Stimulated activated CD8-positive, alpha-beta memory T cell treated with anti-CD3 and anti-CD28 coated beads, Interleukin-2, amount 100 ng/mL, for 1 hour (primary cell): ENCODE measurements at places on chromosomes 1 and 21.

DNA sequence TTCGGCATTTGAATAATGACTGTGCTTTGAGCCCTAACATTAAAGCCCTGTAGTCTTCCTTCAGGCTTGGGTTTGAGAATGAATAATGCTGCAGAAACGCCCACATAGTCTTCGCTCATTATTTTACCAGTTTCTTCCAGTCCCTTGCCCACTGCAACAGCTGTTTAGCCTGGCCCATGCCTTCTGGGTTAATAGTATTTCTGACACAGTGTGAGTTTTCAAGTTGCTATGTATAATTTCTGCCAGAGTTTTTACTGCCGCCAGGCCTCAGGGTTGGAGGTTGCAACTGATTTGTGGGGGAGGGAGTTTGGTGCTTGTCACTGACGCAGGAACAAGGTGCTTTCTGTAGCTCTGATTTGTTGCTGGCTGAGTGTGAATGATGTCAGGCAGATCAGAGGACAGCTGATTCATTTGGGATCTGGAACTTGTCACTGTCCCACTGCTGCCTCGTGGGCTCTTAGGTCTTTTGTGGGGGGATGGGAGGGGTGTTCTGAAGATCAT, 109.8 kb downstream of the MAST2 start:
- DNase-seq = no peak

GRCh38 chr1:29802181-29803068, 566.1 kb downstream of the PTPRU start:
- no peak for DNase-seq

DNA sequence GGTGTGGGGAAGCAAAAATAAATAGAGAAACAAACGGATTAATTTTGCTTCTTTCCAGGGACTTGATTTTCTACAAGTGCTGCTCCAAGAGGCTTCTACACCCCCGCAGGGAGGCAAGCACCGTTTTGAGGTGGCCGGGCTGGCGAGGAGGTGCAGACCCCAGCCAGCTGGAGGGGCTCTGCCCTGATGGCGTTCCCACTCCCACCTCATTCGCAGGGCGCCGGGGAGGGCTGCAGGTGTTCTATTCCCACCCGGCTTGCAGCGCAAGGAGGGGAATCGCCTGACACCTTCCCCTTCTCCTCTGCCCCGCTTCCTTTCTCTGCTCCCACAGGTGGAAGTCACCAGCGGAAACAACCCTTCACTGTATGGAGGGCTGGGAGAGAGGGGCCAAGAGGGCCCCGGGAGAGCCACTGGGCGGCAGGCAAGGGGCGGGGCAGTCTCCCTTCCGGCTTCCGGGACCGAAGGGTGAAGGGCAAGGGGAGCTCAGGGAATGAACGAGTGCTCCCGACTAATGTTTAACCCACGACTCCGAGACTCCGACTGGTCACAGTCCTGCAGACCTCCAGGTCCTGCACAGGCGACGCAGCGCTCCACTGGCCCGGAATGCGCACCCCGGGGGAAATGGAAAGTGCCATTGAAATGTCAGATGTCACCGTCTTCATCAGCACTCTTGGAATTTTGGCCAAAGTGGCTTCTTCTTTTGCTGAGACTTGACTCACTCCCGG, 29.1 kb downstream of the TEX35 start:
- no peak for DNase-seq

DNA sequence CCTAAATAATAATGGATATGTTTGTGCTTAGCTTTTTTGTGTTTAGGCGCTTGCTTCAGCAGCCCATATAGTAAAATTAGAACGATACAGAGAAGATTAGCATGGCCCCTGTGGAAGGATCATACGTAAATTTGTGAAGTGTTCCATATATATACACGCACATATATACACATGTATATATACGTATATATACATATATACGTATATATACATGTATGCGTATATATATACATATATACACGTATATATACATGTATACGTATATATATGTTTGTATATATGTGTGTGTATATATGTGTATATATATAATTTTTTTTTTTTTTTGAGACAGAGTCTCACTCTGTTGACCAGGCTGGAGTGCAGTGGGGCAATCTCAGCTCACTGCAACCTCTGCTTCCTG, 17.4 kb downstream of the SNX27 start:
- DNase-seq = no peak

DNA sequence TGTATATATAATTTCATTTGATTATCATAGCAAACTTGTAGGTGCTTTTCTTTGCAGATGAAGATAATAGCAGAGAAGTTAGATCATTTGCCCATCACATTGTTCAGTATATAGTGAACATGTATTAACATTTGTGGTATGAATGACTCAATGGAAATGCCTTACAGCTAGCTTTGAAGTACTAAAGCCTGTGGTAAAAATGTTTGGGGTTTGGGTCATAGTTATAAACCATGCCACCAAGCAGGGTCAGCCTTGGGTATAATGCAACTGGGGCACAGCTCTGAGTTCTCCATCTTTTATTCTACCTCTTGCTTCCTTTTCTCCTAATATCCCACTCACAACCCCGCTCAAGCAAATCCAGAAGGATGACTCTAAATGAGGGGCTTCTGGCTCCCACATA, 141.6 kb downstream of the KCNT2 start:
- no peak for DNase-seq

GRCh38 chr1:98393719-98394118, 267.8 kb upstream of the SNX7 start:
- DNase-seq = no peak

DNA sequence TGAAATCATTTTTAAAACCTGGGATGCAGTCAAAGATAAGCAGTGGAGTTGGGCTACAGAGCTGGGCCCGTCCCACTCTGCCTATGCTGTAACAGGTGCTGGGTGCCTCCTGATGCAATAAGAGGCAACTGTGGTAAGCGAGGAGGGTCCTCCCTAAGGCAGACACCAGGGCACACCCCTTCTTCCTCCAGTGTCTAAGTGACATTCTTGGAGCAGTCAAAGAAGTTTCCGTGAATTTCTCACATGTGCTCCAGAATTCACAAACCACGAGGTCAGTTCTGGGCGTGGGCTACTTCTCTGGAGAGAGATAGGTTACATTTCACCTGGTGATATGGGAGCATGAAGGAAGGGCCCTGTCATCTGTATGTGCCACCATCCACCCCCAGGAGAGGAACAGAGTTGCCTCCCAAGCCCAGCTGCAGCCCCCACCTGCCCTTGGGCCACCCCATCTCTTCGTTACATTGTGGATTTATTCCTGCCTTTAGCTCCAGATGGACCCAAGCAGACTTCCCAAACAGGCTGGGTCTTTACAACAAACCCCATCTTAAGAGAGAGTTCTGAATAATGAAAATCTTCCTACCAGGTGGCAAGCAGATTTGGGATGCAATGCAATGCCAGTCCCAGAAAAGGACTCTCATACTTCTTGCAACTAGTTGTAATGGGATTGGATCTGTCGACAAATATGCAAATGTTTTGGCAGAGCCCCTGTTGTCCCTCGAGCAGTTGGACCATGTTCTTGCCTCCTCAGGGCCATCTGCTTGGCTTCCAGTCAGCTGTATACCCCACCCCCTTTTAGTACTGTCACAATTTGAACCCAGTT, 82.5 kb upstream of the CNTN2 start:
- DNase-seq = no peak
